ENCODE measurements at places on chromosomes 1 and 21.

DNA sequence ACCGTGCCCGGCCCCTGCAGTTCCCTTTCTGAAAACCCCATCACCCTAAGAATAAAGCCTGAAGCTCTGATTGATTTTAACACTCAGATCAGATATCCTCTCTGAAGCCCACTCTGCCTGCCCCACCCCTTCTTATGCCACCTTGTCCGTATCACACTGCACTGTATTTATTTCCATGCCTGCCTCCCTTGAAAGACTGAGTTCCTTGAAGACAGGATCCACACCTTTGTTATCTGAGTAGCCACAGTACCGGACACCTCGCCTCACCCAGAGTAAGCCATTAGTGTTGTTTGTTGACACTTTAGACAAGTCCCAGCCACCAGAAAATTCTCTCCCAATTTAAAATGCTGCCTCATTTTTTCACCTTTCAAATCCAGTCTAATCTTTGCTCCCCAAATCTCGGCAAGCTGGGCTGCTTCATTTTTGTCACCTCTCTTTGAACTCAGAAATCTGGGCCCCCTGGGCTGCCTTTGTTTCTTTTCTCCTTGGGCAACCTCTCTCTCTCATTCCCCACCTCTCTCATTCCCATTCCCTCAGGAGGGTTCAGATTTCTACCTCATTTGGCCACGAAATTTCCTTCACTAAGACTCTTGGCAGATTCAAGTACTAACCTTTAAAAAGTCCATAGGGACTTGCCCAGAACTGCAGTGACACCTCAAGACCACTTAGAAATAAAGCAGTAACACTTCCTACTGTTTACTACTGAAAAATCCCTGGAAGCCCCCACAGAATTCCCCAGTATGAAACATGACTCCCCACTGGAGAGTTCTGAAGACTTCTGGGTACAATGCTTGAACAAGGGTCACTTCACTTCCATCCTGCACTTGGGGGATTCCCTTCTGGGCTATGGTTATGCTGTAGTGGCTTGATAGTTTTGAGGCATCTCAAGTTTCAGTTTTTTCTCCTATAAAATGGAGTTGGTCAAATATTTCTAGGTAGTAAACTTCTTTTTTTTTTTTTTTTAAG, 8.7 kb upstream of the PPP1R15B start:
- DNase-seq, result peak; percentile 46

GRCh38 chr1:59290193-59290949, 6.5 kb upstream of the FGGY start:
- DNase-seq, result no peak

DNA sequence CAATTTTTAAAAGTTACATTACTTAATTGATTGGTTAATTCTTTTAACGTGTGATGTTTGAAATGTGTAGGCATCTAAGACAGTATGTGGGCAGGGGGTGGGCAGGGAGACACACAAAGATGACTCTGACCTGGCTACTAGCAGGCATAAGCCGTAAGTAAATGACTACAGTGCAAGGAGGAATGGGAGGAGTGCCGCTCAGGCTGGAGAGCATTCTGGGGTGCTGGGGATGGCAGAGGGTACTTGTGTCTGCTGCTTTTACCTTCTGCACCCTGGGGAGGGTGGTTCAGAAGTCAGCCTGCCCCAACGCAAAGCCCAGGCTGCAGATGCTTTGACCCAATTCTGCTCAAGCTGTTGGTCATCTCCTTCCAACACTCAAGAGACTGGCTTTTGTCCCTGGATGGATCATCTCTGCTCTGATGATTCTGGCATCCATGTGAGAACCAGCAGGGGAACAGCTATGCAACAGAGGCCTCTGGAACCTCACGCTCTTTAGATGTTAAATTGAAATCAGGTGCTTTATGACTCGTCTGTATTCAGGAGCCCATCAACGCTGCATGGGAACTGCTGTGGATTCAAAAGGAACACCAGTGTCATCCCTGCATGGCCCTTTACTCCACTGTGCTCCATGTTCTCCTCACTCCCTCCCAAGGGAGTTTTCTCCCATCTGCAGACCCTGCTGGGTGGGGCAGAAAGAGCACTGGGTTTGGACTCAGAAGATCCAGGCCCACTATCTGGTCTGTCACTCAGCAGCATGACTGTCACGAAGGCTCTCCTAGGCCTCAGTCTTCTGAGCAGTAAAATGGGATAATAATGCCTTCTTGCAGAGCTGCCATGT, 78.8 kb downstream of the FAM78B start:
- no peak for DNase-seq

DNA sequence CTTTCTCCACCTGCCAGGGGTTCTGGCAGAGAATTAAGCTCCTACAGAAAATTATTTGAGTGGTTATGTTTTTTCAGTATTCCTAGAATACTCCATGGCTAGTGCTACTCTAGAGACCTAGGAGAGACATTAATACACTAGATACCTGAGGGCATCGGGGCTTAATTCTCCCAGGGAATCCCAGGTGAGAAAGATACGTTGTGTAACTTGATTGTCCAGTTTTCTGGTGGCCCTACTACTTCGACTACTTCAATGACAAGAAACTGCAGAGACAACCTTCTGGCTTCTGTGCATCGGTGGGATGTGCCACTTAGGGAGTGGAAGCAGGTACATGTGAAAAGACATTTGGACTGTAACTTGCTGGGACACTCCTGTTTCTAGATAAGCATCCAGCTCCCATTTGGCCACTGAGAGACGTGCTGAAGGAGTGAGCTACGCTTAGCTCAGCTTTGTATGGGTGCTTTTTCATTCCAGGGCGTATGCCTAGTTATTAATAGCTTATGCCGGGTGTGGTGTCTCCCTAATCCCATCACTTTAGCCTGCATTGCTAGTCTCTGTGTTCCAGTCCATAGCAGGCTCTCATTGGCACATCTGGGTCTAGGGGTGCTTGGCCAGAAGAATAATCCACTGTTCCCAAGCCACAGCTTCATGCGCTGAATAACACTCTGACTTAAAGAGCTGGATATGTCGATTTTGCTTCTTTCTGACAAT, 300.7 kb downstream of the SIPA1L2 start:
- no peak for DNase-seq

DNA sequence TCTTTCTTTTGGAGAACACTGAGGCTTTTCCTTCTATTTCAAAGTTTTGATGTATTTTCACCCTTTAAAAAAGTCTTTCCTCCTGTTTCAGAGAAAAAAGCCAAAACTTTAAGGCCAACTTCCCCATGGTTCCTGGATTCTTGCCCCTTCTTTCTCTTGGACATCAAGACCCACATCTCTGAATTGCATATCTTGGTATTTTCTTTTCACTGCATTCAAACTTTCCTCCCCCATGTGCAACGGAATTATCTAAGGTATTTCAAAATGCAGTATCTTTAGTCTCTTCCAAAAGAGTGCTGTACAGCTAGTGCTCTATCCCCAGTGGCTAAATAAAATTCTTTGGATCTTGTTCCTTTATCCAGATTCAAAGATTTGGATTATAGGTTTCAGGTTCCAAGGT, 81.1 kb upstream of the TSPAN2 start:
- no peak for DNase-seq

DNA sequence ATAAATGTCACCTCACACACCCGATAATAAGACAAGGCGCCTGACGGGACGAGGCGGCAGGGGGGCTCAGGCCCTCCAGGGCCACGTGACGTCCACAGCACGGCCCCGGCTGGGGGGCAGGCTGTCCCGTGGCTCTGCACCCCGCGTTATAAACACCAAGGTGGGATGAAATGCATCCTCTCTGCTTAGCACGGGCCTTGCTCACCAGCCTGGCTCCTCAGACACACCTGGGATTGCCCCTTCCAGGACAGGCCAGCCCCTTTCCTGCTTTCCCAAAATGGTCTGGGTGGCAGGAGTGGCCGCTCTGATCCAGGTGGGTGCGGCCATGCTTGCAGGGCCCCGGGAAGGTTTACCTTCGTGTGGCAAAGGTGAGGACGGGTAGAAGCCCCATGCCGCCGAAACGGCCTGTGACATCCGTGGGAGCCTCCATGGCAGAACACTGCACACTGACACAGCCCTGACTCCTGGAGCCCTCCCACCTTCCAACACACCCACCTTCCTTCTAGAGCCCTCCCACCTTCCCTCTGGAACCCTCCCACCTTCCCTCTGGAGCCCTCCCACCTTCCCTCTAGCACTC, 35.9 kb downstream of the SLC19A1 start:
- peak; percentile 55 for DNase-seq

- no peak for DNase-seq
These were observed 34.1 kb downstream of the BCL9 start for GRCh38 chr1:147575376-147575775.

DNA sequence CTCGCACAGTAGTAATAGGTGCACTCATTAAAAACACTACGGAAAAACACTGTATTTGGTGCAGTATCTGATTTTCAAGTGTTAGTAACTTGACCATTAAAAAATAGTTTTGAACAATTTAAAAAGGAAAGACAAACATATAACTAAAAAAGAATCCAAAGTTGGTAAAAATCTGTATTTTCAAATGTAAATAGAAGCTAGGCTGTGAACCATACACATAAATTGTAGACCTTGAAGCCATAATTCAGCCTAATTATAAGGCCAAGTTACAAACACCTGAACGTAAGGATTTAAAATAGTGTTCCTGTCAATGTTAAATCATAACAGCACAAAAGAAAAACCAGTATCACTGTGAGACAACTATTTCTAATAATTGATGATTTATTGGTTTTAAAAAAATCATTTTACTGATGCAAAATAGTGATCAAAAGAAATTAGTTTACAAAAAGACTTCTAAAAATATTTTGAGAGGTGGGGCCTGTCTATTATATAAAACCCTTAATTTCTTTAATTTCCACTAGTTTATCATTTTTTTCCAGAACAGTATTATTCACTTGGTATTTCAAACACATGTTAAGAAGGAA, 4.5 kb downstream of the IRF2BP2 start:
- no peak for DNase-seq

DNA sequence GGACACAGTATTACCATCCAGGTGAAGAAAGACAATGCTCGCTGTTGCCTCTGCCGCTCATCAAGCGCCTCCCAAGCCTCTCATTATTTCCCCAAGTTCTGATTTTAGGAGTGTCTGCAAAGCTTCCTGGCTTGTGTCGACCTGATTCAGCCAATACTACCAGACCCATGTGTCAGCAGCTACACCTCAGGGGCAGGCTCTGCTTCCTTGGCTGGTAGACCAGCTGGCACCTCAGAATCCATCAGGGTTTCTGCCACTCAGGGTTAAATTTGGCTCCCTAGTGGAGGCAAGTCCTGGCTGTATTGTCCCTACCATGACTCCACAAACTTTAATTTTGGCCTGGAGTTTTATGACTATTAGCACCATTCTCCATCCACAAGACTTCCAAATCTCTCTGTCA, 35.4 kb downstream of the SUSD4 start:
- DNase-seq, result no peak

DNA sequence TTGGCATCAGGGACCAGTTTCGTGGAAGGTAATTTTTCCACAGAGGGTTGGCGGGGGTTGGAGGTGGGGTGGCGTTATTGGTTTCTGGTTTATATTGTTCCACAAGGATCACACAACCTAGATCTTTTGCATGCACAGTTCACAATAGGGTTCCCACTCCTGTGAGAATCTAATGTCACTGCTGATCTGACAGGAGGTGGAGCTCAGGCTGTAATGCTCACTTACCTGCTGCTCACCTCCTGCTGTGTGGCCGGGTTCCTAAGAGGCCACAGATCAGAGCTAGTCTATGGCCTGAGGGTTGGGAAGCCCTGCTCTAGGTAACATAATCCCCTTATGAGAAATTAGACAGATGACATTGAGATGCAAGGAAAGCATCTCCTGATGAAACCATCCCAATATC, 12.6 kb downstream of the GBP5 start:
- DNase-seq, result no peak

Data from ascending aorta (tissue), 2 donors.